ENCODE measurements at places on chromosomes 11 and 22. TPM values are rescaled to one million over a fixed set of nuclear protein-coding genes. Genes with fewer than 3 reads are reported as not detected.
A peak's percentile ranks its signal among the peaks of the same experiment; 100 is the strongest.

Gene IFT27
- total RNA-seq = 14.7 TPM

DNA sequence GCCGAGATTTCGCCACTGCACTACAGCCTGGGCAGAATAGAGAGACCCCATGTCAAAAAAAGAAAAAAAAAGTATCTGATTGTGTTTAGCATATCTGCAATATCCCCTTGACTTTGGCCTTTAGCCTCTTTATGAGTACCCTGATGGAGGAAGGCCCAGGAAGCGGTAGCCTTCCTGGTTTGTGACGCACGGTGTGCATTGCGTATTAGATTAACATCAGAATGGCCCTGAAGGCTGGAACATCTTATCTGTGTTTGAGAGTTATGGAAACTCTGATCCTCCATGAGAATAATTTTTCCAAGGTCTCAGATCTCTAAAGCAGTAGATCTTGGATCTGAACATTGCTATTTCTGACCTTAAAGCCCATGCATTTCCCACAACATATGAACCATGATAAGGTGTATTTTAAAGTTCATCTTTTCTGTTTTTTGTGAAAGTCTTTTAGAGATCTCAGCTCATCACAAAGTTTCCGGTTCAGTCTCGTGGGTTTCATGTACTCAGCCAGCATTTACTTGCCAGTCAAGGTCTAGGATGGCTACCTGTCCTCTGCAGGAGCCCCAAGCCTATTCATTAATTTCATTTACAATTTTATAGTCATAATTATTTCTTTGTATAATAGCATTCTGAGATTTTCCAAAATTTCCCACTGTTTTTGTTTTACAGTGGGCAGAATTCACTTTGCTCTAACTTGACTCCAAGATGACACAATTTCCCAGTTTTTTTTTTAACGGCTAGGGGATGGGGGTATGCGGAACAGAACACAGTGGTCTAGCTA, 605 bp upstream of the FDX1 start:
- no peak for DNase-seq

- no peak for DNase-seq
Observed at GRCh38 chr22:39349967-39350726, at the start of gene SYNGR1. Gene SYNGR1 (plus strand): TSS chr22:39349991. CDS start chr22:39350011, 20 bp downstream.

- DNase-seq = peak; percentile 12
Observed at GRCh38 chr11:14537134-14537599, 17.0 kb upstream of the PSMA1 start.

DNA sequence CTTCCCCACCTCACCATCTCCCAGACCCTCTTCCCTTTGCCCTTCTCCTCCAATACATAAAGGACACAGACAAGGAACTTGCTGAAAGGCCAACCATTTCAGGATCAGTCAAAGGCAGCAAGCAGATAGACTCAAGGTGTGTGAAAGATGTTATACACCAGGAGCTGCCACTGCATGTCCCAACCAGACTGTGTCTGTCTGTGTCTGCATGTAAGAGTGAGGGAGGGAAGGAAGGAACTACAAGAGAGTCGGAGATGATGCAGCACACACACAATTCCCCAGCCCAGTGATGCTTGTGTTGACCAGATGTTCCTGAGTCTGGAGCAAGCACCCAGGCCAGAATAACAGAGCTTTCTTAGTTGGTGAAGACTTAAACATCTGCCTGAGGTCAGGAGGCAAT, 58.2 kb downstream of the TIMP3 start:
- no peak for DNase-seq

DNA sequence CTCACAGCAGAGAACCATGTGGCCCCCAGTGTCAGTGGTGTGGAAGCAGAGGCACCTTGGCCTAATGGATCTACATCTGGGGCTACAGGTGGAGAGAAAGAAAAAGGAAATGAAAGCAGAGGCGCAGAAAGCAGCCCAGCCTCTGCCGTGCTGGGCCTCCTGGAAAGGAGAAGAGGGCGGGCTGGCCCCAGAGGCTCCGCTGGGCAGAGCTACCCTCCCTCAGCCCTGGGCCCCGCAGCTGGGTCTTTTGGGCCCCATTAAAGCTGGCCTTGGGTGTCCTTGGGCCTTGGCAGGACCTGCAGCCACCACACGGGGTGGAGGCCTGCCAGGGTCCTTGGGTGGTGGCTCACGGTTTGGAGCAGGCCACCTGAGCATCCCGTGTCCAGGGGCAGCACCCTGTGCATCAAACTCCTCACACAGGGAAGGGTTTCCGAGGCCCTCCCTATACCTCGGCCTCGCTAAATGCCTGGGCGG, 31.6 kb upstream of the GAL start:
- DNase-seq = no peak

- DNase-seq = no peak
Observed at GRCh38 chr22:42511401-42511891, 8.2 kb downstream of the RRP7A start.

DNA sequence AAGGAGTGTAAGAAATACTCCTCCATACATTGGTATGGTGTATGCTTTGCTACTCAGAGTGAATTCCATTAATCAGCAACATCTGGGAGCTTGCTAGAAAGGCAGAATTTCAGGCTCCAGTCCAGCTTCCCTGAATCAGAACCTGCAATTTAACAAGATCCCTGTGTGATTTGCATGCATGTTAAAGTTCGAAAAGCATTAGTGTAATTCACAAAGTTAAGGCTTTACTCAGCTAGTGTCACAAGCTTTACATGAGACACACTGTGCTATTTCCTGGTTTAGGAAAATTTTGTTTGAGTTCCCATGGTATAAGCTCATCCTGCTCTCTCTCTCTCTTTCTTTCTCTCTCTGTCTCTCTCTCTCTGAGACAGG, 37.0 kb upstream of the HEPHL1 start:
- no peak for DNase-seq

GRCh38 chr22:36212901-36213300, 11.3 kb upstream of the APOL4 start:
- no peak for DNase-seq

DNA sequence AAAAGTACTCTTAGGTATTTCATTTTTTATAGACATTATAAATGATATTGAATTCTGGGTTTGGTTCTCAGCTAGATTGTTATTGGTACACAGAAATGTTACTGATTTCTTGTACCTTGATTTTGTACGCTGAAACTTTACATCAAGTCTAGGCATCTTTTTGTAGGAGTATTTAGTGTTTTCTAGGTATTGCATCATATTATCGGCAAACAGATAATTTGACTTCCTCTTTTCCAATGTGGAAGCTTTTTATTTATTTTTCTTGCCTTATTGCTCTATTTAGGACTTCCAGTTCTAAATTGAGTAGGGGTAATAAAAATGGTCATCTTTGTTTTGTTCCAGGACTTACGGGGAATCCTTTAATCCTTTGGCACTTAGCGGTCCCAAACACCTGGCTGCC, 676.6 kb upstream of the CCDC179 start:
- no peak for DNase-seq

DNA sequence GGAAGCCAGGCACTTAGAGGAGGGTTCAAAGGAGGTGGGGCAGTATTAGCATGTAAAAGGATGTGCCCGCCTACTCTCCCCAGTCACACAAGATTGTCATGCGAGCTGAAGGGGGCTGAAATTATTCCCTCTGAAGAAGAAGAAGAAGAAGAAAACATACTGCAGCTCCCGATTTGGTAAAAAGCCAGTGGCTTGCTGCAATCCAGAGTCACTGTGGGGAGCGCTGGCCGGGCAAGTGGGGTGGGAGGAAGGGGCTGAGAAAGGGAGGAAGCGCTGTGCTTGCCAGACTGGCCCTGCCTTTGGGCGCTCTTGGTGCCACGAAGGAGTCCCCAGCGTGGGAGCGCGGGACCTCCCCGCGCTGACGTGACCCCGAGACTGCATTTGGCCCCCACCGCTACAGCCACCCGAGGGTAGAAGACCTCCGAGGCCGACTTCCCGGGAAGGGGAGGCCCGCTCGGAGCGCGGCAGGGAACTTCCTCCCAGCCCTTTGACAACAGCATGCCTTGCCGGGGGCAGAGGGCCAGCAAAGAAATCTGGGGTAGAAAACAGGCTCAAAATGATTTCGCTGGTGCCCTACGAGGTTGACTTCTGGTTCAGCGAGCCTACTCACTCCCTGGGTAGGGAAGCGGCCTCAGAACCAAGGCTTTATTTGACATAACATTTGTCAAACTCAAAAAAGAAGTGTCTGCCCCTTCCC, 906.3 kb downstream of the DLG2 start:
- DNase-seq = no peak

Gene MMP3
- not detected for total RNA-seq

- no peak for DNase-seq
Observed at GRCh38 chr22:31532060-31532459, 35.7 kb downstream of the SFI1 start.

Gene ANGPTL5
- not detected for total RNA-seq

DNA sequence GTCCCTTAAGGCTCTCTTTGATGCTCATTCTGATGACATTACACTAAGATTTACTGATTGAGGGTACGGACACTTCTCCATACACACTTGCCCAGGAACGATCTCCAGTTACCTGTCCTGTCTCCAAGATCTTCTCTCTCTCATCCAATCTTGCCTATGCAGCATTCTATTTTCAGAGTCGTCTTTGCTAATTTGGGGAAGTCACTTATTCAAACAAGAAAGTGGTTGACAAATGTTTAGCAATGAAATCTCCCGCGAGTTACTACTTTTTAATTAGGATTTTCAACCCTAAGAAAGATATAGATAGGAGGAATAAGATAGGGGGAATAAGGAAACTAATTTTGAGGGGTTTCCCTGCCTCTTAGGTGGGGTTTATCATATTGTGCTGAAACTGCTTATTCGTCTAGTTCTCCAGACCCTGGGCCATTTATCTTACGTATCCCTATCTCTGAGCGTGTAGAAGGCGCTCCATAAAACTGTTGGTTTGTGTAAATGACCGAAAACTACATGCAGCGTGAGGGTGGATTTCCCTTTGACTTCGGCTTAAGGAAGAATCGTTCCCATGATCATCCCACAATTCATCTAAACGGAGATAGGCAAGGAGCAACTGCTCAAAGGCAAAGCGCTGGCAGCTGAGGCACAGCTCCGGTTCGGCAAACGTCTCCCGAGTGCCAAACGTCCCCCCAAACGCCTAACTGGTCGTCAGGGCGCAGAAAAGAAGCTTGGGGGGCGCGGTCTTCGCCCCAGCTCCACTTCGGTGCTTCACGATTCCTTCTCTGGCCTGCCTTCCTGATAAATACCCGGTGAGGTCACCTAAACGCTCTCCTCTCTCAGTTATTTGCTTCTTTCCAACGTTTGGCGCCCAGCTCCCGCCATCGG, 804 bp downstream of the APIP start:
- DNase-seq = no peak

GRCh38 chr22:25669253-25670069, 72.5 kb upstream of the MYO18B start:
- no peak for DNase-seq

DNA sequence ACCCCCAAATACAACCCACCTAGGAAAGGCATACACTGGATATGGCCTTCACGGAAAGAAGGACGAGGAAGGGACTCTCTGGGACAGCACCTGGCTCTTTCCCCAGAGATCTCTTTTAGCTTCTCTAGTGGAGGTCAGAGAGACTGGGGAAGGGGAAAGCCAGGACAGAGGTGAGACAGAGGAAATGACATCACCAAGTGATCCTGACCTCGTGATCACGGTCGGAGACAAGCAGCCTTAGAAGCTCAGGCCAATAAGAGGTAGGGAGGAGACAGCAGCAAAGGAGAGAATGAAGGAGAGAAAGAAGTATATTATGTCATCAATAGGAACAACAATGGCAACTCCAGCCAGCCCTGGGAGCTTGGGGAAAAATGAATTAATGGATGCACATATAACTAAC, 15.4 kb upstream of the TMPRSS13 start:
- no peak for DNase-seq

Data from T-helper 17 cell (primary cell).